ENCODE measurements at places on chromosomes 13 and 19.
A peak's percentile ranks its signal among the peaks of the same experiment; 100 is the strongest.

DNA sequence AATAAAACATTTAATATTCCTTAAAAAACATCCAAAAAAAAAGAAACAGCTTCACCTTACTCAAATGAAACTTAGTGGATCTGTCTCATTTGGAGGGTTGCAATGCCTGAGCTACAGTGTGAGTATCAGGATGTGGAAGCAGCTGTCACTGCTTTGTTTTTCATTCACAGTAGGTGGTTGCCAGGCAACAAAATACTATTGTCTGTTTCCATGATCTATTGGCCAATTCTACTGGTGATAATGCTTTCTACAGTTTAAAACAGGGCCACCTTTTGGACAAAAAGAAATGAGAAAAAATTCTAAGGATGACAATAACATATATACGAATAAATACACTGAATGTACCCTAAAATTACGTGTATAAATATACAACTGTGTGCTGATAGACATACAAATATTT is 3.0 kb downstream of the ENOX1 start:
- ATAC-seq: no peak

GRCh38 chr13:103277959-103278694 is 211.9 kb upstream of the SLC10A2 start:
- ATAC-seq: no peak

- ATAC-seq: no peak
Observed at GRCh38 chr13:102280366-102280765, 121.5 kb downstream of the FGF14 start.

GRCh38 chr13:73168953-73169401 is 110.2 kb downstream of the KLF5 start:
- ATAC-seq: no peak

DNA sequence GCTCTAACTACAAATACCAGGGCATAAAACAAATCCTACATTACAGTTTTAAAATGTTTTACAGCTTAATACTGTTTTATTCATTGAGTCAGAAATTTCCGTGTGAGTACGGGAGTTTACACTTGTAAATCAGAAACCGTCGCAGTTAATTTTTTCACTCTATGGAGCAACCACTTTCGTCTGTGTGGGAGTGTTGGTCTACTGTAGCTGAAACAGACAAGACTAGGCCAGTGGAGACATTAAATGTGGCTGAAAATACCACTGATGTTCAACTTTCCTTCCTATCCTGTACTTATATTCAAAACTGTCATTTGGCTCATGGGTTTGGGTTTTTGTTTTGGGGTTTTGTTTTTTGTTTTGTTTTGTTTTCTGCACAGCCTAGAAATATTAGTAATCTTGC is 268.7 kb downstream of the DCT start:
- ATAC-seq: peak; percentile 56

GRCh38 chr13:19622193-19622592 is 11.3 kb upstream of the MPHOSPH8 start:
- ATAC-seq: no peak
